Progenitor cell of endocrine pancreas (in vitro differentiated cells): ENCODE measurements at places on chromosomes 4 and X. TPM values are rescaled to one million over a fixed set of nuclear protein-coding genes. Genes with fewer than 3 reads are reported as not detected.
A peak's percentile ranks its signal among the peaks of the same experiment; 100 is the strongest.

DNA sequence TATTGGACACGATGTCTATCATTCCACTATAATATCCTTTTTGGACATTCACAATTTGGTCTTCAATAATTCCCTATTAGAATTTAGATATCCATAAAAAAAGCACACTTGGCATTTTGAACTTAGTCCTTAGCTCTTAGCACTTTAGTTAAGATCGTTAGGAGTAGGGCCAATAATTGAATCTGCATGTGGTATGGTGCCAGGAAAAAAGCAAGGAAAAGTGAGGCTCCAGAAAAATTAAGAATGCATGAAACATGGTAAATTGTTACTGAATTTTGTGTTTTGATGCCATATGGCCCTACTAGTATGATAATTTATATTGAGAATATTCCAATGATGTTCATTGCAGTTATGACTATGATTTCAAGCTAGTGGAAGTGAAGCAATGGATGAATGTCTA lies 53.6 kb upstream of the TEX13A start:
- DNase-seq = no peak

GRCh38 chrX:112197840-112198239 lies 115.3 kb upstream of the TRPC5 start:
- no peak for DNase-seq

GRCh38 chrX:122572461-122572860 lies 611.6 kb upstream of the GRIA3 start:
- DNase-seq = no peak

Gene HDX
- 10.3 and 12.7 TPM in 2 replicates for total RNA-seq

DNA sequence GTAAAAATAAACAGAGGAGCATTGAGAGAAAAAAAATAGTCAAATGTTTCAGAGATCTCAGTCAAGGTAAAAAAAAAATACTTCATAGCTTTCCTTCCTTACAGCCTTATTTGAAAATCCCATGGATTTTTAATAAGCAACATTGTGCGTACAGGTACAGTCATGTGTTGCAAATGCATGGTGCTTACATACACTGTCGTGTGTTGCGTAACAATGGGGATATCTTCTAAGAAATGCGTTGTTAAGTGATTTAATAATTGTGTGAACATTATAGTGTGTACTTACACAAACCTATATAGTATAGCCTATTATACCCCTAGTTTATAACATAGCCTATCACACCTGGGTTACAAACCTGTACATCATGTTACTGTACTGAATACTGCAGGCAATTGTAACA lies 172.0 kb downstream of the UGT8 start:
- DNase-seq = no peak

GRCh38 chr4:123398066-123398852 lies 1.7 kb downstream of the SPRY1 start:
- DNase-seq = peak; percentile 73

GRCh38 chr4:108303488-108304177 lies 134.9 kb upstream of the LEF1 start:
- no peak for DNase-seq

DNA sequence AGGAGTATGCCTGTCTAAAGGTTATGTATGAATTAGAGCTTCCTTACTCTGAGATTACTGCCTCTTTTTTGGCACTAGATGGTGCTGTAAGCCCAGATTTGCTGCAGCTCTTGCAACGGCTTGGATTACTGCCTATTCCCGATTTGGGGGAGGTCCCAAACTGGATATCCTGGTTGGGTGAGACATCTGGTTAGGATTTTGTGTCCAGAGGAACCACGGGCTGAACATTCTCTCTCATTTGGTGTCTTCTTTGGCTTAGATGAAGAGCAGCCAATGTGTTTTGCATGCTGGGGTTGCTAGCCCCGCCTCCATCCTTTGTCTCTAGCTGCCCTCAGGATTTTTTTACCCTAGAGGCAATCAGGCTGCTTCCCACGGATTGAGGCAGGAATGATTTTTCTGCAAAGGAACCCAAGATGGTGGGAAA lies 31.9 kb downstream of the F8A1 start:
- DNase-seq = peak; percentile 14

- no peak for DNase-seq
Observed at GRCh38 chr4:109406337-109406931, 27.2 kb upstream of the SEC24B start.

DNA sequence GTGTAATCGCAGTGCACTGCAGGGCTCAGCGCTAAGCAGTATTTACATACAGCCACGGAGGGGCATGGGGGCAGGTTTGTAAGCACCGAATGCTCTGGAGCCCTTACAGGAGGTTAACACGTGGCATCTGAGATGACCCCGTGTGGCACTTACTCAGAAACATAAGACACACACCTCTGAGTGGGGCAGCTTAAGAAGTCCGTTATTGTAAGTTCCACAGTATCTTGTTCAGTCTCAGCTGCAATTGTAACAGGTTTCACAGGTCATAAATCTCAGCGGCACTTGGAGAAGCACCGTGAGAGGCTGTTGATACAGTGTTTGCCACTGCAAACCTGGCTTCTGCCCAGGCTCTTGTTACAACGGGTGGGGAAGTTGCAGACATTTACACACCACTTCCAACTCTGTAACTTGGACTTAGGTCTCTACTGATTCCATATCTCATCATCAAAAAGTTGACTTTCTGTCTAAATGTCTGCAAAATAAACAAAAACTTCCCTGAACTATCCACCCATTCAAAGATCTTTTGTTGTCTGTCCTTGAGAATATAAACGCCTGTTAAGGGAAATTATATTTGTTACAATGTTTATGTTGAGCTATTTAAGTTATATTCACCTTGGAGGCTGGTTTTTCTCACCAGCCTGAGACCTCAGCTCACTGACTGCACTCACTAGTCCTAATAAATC lies 10.3 kb downstream of the CPLX1 start:
- DNase-seq = no peak

DNA sequence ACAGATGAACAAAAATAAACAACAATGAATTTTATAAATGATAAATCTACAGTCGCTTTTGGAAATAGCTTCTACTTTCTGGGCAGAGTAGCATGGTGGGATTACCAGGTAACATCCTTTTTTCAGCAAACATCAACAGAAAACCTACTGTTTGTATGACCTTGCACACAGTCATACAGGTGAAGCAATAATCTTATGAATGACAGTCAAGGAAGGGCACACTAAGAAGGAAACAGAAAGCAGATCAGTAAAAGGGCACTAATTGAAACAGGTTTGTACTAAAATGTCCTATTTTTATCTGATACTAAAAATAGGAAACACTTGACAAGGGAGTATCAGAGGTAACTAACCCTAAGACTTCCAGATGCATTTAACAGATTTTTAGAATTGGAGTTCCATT lies 108.9 kb downstream of the DLG3 start:
- no peak for DNase-seq

- DNase-seq = no peak
Observed at GRCh38 chr4:186727977-186728519, 4.4 kb upstream of the FAT1 start.

- DNase-seq = no peak
Observed at GRCh38 chrX:19824603-19825002, 62.8 kb downstream of the SH3KBP1 start.

Gene ADAM29
- total RNA-seq = not detected in 2 replicates

DNA sequence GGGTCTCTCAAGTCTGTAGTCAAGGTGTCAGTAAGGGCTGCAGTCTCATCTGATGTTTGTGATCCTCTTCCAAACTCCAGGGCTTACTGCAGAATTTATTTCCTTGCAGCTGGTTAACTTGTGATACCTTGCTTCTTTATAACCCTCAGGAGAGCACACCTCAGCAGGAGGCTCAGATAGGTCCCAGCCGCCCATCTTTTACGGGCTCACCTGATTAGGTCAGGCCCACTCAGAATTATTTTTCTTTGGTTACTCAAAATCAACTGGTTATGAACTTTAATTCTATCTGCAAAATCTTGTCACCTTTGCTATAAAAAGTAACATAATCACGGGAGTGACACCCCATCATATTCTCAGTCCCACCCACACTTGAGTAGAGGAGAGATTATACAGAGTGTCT lies 99.9 kb upstream of the BEND4 start:
- no peak for DNase-seq

Gene IQCM
- total RNA-seq = not detected in 2 replicates

DNA sequence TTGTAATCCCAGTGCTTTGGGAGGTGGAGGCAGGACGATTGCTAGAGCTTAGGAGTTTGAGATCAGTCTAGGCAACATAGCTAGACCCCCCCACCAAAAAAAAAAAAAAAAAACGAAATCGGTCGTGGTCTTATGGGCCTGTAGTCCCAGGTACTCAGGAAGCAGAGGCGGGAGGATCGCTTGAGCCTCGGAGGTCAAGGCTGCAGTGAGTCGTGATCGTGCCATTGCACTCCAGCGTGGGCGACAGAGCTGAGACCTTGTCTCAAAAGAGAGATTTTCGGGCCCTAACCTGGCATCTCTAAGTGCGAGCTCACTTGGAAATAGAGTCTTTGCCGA lies 7.0 kb upstream of the LETM1 start:
- no peak for DNase-seq

Gene TMEM271
- not detected in 2 replicates for total RNA-seq

Gene TREX2
- 0.24 and 0.41 TPM in 2 replicates for total RNA-seq

DNA sequence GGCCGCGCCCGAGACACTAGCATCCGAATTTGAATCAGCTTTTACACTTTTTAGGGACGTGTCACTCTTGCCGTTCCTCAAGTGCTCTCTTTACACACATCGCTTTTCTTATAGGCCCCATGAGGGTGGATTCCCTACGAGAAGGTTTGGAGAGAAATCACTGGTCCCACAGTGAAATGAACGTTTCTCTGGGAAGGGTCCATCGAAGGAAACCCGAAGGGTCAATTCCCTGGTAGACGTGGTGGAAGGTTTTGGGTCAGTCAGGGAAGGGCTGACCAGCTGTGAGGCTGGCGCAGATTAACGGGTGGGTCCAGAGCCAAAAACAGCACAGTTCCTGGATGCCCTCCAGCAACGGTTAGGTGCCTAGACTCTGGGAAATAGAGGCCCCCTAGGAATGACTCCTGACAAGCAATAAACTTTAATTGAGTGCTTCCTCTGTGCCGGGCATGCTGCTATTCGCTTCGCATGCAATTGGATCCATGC lies 35.9 kb downstream of the ETDC start:
- no peak for DNase-seq

Gene CYLC1
- not detected in 2 replicates for total RNA-seq

DNA sequence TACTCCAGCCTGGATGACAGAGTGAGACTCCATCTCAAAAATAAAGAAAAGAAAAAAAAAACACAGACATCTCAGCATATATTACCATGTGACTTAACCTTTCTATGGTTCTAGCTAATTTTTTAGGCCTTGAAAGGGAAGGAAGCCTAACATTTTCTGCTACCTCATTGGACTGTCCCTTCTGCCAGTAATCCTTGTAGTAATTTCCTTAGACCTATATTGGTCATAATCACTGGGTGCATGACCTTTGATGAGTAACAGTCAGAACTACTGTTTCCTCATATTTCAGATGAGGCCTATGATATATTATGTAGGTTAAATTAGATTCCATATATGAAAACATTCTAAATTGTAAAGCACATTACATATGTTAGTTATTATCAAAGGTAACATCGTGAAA lies 9.6 kb downstream of the XIAP start:
- no peak for DNase-seq

Gene C1QTNF7
- total RNA-seq = not detected in 2 replicates

GRCh38 chr4:79292008-79292407 lies 33.9 kb downstream of the NAA11 start:
- no peak for DNase-seq

DNA sequence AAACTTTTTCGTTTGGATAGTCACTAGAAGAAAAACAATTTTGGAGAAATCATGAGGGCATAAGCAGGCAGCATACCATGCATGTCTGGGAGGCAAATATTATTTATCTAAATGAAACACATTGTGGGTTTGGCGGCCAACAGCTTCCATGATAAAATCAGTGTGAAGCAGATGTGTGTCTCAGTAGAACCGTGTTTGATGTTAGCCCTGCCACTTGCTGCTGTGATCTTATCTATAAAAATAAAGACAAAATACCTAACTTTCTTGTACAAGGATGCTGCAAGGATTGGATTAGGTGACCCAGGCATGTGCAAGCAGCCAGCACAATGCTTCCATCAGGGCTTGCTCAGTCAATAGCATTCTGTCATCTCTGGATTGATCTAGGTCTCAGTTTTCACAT lies 341.4 kb downstream of the PACRGL start:
- DNase-seq = no peak

GRCh38 chrX:39377773-39378172 lies 576.5 kb downstream of the MID1IP1 start:
- DNase-seq = no peak
